ENCODE measurements at places on chromosomes 16 and 17.
A peak's percentile ranks its signal among the peaks of the same experiment; 100 is the strongest.

DNA sequence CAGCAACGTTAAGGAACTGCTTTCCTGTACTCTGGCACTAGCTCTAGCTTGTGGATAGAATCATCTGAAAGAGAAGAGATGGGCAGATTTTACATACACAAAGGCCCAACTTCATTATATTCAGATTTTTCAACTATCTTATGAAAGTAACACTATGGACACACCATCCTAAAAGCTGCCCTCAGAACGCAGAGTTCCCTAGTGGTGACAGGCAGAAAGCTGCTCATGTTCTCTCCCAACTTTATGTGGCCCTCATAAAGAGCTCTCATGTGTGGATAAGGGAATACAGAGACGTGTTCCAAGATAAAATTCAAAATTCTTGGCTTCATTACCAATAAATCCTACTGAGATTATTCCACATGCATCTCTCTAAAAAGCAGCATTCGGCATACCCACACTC, 1.5 kb downstream of the CFAP20 start:
- no peak for DNase-seq

DNA sequence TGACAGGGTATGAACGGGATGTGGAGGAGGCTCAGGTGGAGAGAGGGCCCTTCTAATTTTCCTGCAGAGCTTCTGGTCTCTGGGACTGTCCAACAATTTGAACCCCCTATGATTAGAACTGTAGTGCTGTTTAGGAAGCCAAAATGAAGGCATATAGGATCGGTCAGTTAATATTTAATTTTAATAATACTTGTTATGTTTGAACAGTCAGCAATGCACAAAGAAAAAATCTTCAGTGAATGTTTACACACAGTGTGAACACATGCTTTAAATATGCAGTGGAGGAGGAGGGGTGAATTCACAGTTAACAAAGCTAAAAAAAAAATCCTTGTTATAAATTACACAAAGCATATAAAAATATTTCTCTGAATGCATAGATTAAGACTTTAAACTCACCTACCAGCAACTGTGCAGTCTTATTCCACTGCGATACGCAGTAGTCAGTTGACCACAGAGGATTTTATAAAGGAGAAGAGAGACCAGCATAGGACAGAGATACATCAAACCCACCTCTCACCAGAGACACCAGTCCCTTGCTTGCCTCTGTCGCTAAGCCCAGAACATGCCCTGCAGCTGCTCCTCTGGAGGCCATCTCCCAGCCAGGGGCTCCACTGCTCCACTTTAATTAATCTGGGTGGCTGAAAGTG, 14.6 kb downstream of the ANKRD40 start:
- no peak for DNase-seq

DNA sequence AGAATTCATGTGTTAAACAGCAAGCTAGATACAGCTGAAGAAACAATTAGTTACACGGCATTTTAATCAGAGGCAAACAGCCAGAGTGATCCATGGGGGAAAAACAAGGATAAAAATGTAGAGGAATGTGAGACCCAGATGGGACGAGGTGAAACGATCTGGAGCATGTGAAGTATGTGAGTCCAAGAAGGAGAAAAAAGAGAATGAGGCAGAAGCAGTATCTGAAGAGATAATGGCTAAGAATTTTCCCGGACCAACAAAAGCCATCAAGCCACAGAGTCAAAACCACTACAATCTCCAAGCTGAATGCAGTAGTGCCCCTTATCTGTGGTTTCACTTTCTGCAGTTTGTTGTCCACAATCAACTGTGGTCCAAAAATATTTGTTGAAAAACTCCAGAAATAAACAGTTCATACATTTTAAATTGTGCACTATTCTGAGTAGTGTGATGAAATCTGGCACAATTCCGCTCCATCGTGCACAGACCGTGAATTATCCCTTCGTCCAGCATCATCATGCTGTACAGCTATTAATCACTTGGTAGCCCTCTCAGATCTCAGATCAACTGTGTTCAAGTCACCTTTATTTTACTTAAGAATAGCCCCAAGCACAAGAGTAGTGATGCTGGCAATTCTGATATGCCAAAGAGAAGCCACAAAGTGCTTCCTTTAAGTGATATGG, 18.8 kb downstream of the MYH10 start:
- no peak for DNase-seq

- no peak for DNase-seq
Measured at GRCh38 chr17:67266496-67266895, 21.5 kb upstream of the HELZ start.

GRCh38 chr16:69794486-69794885, 32.4 kb downstream of the WWP2 start:
- no peak for DNase-seq

DNA sequence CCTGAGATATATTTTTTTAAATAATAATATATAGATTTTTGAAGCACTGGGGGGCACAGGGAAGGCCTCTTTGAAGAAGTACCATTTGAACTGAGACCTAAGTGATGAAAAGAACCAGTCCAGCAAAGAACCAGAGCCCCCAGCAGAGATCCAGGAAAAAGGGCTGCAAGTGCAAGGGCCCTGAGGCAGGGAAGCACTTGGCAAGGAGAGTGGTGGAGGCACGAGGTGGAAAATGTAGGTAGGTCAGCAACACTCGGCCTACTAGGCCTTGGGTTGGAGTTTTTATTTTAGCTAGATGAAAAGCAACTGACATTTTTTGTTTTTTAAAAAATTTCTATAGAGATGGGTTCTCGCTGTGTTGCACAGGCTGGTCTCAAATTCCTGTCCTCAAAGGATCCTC, 1.6 kb upstream of the CD19 start:
- DNase-seq = no peak

DNA sequence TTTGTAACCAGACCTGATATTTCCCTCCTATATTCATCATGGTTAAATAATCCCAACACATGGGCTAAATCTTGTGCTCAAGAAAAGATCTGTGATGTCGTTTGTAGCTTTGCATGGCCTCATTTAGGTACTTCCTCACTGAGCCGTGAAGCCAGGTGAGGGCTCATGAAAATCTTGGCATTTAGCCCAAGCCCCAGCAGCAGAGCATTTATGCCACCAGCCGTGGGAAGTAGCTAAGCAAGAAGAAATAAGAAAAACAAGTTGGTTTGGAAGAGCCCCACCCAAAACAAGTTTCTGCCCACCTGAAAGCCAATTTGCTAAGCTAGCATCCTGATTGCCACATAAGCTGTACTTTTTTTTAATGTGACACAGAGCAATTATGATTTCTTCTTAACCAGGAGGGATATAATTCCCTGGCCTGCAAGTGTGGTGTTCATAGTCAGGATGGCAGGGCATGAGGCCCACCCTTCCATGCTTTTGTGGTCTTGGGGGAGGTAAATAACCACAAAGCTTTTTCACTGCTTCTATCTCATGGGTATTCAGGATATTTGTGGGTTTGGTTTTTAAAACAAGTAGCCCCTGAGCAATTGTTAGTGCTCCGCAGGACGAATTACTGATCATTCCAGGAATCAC, 10.5 kb downstream of the TMIGD1 start:
- no peak for DNase-seq

GRCh38 chr17:8089728-8090127, 2.2 kb upstream of the ALOX12B start:
- no peak for DNase-seq

- DNase-seq = no peak
Measured at GRCh38 chr16:75345711-75346110, 87.6 kb downstream of the CFDP1 start.

- DNase-seq = no peak
Measured at GRCh38 chr17:82963104-82963950, 116.1 kb upstream of the METRNL start.

DNA sequence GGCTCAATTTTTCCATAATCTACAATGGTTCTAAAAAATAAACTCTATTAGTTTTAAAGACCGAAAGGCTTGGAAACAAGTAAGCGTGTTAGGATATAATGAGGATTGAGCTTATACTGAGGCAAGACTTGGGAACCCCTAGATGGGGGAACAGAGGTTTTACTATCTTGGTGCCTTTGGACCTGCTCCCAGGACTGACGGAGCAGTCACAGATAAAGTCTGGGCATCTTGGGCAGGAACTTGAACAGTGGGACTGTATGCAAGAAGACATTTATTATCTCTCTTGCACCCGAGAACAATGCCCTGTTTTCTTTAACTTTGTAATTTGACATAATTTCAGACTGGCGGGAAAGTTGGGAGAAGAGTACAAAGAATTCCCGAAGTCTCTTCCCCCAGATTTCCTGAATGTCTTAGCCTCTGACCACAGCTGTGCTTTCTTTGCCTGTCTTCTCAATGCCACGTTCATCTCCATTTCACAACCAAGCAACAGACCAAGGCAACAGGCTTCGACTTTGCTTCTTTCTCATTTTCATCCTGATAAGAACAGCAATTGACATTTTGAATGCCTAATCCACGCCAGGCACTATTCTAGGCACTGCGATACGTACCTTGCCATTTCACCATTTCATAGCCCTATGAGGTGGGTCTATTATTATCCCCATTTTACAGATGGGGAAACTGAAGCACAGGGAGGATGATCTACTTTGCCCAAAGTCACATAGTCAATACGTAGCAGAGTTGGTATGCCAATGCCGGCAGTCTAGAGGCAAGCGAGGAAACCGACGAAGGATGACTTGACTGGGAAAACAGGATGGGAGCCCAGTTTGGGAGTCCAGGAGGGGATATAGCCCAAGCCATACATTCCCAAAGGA, 3.0 kb upstream of the IL4R start:
- no peak for DNase-seq

DNA sequence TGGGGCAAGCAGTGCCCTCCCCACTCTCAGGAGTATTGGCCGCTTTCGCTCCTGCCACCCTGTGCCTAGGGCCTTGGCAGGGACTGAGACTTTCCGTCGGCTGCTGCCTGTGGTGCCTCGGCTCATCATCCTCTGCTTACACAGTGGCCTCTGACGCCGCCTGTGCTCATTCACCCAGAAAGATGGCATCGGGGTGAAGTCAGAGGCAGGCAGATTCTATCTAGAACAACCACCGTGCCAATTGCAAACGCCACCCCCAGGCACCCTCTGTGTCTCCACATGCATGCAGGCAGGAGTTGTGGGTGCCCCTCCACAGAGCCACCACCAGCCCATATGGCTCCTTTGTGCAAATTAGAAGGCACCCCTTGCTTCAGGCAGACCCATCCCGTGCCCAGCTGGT, 154.2 kb upstream of the GSE1 start:
- no peak for DNase-seq

GRCh38 chr16:88408561-88409142, 25.9 kb downstream of the ZNF469 start:
- DNase-seq = no peak

GRCh38 chr16:89244754-89245153, 27.3 kb downstream of the ZNF778 start:
- DNase-seq = no peak

- DNase-seq = no peak
Measured at GRCh38 chr16:64455275-64455674, 666.6 kb downstream of the CDH11 start.

DNA sequence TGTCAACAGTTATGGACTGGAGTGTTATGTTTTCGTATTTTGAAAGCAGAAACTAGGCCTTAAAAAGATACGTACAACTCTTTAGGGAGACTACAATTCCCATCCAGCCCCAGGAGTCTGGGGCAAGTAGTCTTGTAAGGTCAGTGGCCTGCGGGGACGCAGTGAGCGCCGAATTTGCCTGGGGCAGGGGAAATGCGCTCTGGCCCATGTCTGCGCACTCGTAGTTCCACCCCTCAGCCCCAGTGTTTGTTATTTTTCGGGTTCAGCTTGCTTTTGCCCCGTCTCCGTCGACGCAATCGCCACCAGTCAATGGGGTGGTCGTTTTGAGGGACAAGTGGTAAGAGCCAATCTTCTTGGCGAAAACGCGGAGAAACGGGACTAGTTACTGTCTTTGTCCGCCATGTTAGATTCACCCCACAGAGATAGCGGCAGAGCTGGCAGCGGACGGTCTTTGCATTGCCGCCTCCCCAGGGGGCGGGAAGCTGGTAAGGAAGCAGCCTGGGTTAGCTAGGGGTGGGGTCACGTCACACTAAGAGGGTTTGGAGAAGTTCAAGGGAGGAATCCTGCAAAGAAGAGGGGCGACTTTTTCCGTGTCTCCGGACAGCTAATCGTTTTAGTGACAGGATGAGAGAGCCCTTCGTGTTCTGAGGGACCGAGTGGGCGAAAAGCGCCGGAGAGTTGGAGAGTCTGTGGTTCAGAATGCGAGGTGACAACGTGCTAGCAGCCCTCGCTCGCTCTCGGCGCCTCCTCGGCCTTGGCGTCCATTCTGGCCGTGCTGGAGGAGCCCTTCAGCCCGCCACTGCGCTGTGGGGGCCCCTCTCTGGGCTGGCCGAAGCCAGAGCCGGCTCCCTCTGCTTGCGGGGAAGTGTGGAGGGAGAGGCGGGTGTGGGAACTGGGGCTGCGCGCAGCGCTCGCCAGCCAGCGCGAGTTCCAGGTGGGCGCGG, 1.1 kb upstream of the BRCA1 start:
- no peak for DNase-seq

GRCh38 chr17:57629470-57629869, 115.6 kb downstream of the CCDC182 start:
- DNase-seq = peak; percentile 54

- DNase-seq = no peak
Measured at GRCh38 chr16:64648282-64648681, 473.6 kb downstream of the CDH11 start.

GRCh38 chr17:10842658-10843057, 4.8 kb upstream of the PIRT start:
- DNase-seq = no peak

- no peak for DNase-seq
Measured at GRCh38 chr17:62601471-62601870, 26.0 kb upstream of the MRC2 start.

DNA sequence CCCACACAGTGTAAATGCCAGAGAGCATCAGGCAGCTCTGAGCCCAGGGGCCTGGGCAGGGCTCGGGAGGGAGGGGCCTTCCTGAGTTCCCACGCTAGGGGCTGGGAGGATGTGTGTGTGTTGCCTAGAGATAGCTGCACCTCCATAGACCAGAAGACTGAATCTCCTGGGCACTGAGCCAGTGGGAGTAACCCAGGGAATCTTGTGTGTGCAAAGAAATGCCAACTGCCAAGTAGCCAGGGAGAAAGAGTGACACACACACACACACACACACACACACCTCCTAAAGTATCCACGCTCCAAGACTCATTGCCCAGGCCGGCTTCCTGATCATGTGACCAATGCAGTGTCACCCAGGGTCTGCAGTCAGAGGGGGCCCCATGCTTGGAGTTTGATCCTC, 166.2 kb upstream of the RPL38 start:
- no peak for DNase-seq

DNA sequence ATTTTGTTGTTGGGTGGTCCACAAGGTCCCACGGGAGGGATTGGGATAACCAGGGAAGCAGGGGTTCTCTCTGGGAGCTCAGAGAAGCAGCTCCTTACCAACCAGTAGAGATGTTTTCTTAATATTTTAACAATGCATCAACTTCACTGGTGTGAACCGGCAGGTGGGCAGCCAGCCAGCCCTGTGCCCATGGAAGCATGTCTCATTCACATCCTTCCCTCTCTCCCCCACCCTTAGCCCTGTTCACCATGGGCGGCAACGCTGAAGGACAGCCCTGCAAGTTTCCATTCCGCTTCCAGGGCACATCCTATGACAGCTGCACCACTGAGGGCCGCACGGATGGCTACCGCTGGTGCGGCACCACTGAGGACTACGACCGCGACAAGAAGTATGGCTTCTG, 9.3 kb downstream of the MMP2 start:
- no peak for DNase-seq
